ENCODE measurements at places on chromosomes 11 and 22. TPM values are rescaled to one million over a fixed set of nuclear protein-coding genes. Genes with fewer than 3 reads are reported as not detected.

The NPAS4 gene
- not detected for total RNA-seq

- no peak overlapping the region for H3K27ac ChIP-seq
- DNase-seq, result no peak
- H3K27me3 ChIP-seq, result no peaks in the 10 kb centered on the region
- H3K4me3 ChIP-seq, result no peak overlapping the region
Measured at GRCh38 chr11:27864611-27865010, 164.4 kb upstream of the BDNF start.

DNA sequence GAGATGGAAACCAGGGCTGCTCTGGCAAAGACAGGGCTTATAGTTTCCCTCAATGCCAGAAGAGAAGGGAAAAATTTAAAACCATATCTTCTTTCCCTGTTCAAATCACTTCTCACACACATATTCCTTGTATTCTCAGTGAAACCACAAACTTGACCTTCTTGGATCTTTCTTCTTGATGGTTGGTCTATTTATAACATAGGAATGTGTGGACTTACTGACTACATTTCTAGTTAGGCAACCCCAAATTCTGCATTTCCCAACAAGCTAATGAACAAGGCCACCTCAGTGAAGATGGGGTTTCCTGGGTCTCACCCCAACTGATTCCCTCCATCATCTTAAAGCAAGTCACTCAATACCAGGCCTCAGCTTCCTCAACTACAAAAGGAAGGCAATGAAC, 3.8 kb upstream of the QSER1 start:
- no peak overlapping the region for H3K27ac ChIP-seq
- no peaks in the 10 kb centered on the region for H3K27me3 ChIP-seq
- no peak overlapping the region for H3K4me3 ChIP-seq

GRCh38 chr11:1478544-1478943, 8.0 kb downstream of the MOB2 start:
- no peaks in the 10 kb centered on the region for H3K27me3 ChIP-seq
- H3K4me3 ChIP-seq, result no peak overlapping the region
- H3K4me1 ChIP-seq, result no peaks in the 10 kb centered on the region

- no peak overlapping the region for H3K27ac ChIP-seq
- no peak for DNase-seq
- peaks cover 33% of the 10 kb centered on the region for H3K4me1 ChIP-seq
- H3K36me3 ChIP-seq, result no peaks in the 10 kb centered on the region
Measured at GRCh38 chr11:95916049-95916448, 7.9 kb downstream of the MTMR2 start.

All from PC-3 (cell line).